Pancreas (tissue), 10 donors: ENCODE measurements at places on chromosomes 11 and 22. TPM values are rescaled to one million over a fixed set of nuclear protein-coding genes. Genes with fewer than 3 reads are reported as not detected.

Gene TH
- total RNA-seq: 0.19 TPM

Gene GPHA2
- 13.3 TPM for total RNA-seq

Gene C11orf86
- 0.38 TPM for total RNA-seq

DNA sequence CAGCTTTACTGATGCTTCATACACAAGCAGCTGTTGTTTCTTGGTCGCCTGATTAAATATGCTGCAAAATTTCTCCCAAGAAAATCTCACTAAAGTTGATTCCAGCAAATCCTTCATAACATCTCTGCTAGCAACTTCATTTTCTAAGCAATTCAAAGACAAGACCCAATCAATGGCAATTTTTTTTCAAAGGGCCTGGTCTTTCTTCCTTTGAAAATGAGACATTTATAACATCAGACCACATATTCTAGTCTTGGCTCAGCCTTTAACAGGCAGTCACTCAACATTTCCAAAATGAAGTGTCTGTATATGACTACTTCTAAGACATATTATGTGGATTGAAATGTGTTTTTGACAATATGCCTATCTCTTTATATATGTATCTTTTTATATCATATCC is 702.6 kb downstream of the KCNA4 start:
- H3K27ac ChIP-seq: no peak overlapping the region
- H3K27me3 ChIP-seq: no peaks in the 10 kb centered on the region
- no peaks in the 10 kb centered on the region for H3K36me3 ChIP-seq
- no peak overlapping the region for H3K4me3 ChIP-seq
- DNase-seq: no peak

GRCh38 chr11:77075425-77075905 is 8.7 kb downstream of the CAPN5 start:
- no peak for DNase-seq
- H3K4me3 ChIP-seq: no peak overlapping the region
- peaks cover 23% of the 10 kb centered on the region for H3K4me1 ChIP-seq
- H3K27ac ChIP-seq: no peak overlapping the region
- no peaks in the 10 kb centered on the region for H3K27me3 ChIP-seq
